Fibroblast of skin of abdomen (primary cell): ENCODE measurements at places on chromosomes 3 and 15.

DNA sequence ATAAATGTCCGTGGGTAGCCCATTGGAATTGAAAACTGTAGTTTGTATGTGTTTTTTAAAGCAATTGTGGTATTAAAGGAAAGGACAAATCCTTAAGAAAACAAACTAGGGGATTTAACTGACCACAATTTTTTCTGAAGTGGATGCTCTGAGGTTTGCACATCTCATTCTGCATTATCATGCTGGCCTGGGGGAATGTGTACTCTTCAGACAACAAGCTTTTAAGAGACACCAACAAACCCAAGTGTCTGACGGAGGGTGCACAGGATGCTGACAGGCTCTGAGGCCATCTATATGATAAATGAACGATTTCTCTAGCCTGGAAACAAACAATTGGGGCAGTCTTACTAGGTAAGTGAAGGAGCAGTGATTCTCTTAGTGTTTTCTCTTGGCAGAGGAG, 9.1 kb downstream of the LINS1 start:
- DNase-seq, result no peak

DNA sequence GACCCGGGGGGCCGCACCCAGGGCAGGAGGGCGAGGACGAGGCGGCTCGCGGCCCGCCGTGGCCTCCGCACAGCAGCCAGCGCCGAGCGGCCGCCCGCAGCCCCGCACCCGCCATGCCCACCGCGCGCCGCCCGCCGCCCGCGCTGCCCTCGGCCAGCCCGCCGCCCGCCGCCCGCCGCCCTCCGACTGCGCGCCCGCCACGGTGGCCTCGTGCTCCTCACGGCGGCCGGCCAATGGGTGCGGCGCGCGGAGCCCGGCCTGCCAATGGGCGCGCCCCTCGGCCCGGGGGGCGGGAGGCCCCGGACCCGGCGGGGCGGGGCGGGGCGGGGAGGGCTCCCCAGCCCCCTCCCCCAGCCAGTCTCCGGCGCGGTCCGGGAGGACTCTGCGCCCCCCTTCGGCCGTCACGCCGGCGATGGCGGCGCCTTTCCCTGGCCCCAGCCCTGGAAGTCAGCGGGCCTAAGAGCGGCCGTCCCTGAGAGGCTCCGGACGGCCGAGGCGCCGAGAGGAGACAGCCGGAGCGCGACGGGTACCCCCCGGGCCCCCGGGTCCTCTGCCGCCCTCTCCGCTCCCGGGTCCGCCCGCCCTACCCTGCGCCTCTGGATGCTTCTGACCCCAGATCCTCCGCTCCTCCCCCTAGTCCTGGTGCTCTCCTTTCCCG, at the start of gene NT5DC2:
Gene NT5DC2, minus strand, starts transcription at position 235 of the 658 bp plus-strand sequence. Its CDS starts 120 bp downstream, at position 115.
- DNase-seq, result peak; percentile 85

- no peak for DNase-seq
These were observed 7.5 kb upstream of the UBL7 start for GRCh38 chr15:74468341-74469032.

DNA sequence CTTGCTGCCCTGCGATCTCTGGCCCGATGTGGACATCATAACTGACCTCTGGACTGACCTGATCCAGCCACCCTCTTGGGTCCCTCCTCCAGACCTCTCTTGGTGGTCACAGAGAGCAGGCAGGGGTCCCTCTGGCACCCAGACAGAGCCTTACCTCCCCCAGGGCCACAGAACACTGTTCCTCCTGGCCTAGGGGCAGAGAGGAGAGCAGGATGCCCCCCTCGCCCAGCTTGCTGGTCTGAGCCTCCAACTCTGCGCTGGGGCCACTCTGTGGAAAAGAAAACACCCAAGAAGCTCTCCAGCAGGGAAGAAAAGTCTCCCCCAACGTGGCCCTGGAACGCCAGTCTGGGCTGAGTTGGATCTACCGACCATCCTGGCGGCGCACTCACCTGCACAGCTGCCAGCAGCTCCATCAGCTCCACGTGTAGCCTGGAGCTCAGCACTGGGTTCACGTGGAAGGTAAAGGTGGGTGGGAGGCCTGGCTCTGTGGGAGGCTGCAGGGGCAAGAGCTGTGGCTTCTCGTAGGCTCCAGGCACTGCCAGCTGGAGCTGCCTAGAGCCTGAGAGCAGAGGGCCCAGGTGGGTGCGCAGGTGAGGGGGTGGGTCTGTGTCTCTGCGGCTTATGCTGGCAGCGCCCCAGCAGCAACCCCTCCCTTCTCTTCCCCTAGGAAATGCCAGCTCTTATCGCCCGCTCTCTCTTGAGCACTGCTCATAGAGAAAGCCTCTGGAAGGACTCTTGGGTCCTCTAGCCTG, 6.0 kb downstream of the PLA2G4F start:
- DNase-seq, result no peak

DNA sequence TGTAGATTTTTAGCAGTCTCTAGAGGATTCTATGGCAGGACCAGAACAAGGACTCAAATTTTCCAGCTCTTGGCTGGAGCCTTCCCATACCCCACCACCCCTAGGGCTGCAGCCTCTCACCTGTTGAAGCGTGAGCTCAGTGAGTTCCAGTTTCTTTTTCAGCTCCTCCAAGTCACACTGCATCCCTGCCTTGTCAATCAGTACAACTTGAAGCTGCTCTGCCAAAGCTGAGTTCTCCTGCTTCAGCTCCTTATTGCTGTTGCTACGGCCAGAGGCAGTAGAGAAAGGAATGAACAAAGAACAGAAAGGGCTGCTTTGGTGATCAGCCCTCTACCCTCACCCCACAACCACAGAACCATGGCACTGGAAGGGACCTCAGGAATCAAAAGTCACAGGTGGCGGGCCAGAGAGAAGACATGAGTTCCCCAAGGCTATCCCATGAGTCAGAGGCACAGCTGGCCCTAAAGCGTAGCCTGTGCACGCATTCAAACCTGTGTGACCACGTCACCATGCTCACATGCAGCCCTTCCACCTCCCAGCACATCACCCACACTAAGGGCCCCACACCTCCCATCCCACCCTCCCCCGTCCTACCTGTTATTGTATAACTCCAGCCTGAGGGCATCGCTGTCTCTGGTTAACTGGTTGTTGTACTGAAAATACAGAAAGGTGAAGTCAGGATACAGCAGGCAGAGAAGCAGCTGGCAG, 83.3 kb upstream of the C2CD4B start:
- DNase-seq, result no peak

DNA sequence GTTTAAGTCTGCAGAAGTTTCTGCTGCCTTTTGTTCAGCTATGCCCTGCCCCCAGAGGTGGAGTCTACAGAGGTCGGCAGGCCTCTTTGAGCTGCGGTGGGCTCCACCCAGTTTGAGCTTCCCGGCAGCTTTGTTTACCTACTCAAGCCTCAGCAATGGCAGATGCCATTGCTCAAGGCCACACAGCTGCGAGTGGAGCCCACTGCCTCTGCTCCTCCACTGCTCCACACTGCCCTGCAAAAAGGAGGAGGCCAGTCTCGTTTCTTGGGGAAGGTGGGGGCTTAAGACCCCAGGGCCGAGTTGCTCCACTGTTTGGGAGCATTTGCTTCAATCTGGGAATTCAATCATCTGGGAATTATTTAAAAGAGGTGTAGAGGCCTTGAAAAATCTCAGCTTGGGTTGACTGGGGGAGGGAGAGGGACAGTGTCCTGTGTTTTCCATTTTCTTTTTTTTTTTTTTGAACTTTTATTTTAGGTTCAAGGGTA, 144.6 kb upstream of the MEF2A start:
- no peak for DNase-seq

GRCh38 chr3:57587905-57588304, 9.2 kb downstream of the ARF4 start:
- DNase-seq, result no peak
